NCI-H446 treated with DMSO at 0.1 percent for 48 hours (cell line): ENCODE measurements at places on chromosomes 11 and 22.

GRCh38 chr22:30078320-30079311, 1.6 kb upstream of the HORMAD2 start:
- peak; percentile 38 for DNase-seq

- DNase-seq = no peak
These were observed 54.6 kb downstream of the SLC36A4 start for GRCh38 chr11:93143186-93143585.

GRCh38 chr11:134376150-134376921, 35.7 kb downstream of the B3GAT1 start:
- DNase-seq = no peak

- no peak for DNase-seq
These were observed 97.0 kb downstream of the PKNOX2 start for GRCh38 chr11:125261588-125261987.

DNA sequence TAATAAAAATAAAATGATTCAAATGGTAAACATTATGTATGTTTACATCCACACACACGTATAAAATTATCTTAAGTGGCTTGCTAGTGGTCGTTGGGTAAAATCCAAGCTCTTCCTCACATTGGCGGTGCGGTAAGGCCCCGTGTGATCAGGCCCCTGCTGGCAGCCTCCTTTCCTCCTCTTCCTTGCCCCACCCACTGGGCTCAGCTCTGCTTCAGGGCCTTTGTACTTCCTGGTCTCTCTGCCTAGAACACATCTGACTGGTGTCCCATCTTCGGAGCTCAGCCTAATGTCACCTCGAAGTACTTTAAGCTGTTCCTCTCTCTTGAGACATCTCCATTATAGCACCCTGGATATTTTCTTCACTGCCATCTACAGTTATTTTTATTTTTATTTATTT, 52.8 kb downstream of the OSBP2 start:
- DNase-seq = no peak

- DNase-seq = no peak
These were observed 29.5 kb upstream of the MYH9 start for GRCh38 chr22:36417281-36417686.

DNA sequence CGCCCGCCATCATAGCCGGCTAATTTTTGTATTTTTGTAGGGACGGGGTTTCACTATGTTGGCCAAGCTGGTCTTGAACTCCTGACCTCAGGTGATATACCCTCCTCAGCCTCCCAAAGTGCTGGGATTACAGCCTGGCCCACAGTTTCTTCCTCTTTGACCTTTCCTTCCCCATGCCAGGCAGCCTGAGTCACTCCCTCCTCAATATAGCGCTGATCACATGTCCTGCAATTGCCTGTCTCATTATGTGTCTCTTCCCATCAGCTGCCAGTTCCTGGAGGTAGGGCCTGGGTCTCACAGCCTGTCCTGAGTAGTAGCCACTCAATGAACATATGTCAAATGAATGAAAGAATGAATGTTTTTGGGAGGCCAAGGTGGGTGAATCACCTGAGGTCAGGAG, 43.0 kb upstream of the CCDC134 start:
- DNase-seq = no peak

DNA sequence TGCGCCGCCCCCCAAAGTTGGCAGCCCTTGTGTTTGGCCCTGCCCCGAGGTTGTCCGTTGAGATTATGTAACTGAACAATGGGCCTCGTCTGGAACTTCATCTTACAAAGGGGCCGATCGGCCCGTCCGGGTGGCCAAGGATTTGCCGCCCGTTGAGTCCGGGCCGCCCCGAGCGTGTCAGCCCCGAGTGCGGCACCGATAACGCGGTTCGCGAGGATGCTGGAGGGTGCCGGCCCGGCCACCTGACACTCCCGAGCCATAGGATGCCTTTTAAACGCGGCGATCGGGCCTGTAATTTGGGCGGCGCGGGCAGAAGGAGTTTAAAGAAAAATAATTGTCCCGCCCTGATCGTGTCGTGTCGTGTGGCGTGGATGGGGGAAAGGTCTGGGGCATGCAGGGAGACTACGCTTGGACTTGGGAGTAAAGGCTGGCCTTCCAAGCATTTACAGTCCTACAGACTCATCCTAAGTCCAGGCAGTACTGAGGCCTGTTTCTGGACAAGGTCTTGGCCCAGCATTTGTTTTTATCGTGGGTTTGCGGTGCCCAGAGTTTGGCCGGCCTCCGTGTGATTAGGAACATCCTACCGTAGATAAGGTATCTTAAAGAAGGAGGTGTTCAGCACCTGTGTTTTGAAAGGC, 1.3 kb downstream of the WEE1 start:
- no peak for DNase-seq

- peak; percentile 82 for DNase-seq
These were observed 53.2 kb upstream of the CDON start for GRCh38 chr11:126115816-126116331.

GRCh38 chr11:67347964-67348749, 5.2 kb downstream of the POLD4 start:
- no peak for DNase-seq

GRCh38 chr11:34411791-34412190, 26.9 kb upstream of the CAT start:
- DNase-seq = no peak

- DNase-seq = no peak
These were observed 48.0 kb downstream of the KDM2A start for GRCh38 chr11:67167091-67167490.
